ENCODE measurements at places on chromosomes 1 and 21. TPM values are rescaled to one million over a fixed set of nuclear protein-coding genes. Genes with fewer than 3 reads are reported as not detected.

SELP gene
- total RNA-seq, result 0.27 TPM

GSTM4 gene
- 99.9 TPM for total RNA-seq

STIL gene
- total RNA-seq, result 6.1 TPM

DNA sequence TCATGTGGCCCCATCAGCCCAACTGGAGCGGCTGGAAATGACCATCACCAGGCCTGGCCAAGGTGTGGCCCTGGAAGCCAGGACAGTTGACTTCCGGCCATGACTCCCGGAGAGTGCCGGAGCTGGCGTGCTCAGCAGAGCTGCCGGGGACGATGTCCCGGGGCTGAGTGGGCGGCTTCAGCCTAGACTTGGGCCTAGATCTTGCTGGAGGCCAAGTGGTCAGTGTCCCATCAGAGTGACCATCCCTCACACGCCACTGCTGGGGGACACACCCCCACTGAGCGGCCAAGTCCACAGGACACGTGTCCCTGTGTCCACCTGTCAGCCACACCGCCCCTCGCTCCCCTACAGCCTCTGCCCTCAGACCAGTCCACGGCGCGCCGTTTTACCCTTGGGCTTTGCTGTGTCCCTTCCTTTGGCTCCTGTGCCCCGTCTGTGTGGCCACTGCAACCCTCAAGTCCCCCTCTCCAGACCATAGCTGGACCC lies 4.0 kb downstream of the FAAP20 start:
- no peak for DNase-seq

DNA sequence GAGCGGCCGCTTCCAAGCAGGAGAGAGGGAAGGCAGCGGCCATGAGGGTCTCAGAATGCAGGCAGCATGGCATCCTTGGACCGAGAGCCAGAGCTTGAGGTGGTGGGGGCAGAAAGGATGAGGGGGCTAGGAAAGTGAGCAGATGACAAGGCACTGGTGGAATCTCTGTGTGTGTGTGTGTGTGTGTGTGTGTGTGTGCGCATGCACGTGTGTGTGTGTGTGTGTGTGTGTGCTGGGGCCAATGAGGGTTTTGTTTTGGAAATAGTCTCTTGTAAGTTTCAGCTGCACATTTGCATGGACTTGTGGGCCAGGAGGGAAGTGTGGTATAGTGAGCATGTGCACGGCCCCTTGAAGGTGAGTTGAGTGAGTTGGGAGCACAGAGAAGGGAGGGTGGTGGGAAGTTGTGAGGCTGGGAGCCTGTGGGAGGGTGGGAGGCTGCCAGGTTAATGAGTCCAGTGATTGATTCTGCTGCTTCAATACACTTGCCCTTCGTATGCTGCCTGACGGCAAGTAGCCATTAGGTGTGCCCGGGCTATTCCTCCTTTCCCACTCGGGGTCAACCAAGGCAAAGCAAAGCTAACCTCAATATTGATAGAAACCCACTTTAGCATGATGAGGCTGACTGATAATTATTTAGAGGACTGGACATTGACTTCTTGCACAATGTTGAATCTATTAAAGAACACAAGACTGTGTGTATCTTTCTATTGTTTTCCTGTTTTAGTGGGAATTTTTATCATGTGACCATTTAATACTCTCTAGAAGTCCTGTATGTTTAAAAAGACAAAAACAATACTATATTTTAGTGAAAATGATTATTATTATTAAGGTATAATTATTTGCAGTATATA lies 80.3 kb downstream of the PROX1 start:
- no peak for DNase-seq

DNA sequence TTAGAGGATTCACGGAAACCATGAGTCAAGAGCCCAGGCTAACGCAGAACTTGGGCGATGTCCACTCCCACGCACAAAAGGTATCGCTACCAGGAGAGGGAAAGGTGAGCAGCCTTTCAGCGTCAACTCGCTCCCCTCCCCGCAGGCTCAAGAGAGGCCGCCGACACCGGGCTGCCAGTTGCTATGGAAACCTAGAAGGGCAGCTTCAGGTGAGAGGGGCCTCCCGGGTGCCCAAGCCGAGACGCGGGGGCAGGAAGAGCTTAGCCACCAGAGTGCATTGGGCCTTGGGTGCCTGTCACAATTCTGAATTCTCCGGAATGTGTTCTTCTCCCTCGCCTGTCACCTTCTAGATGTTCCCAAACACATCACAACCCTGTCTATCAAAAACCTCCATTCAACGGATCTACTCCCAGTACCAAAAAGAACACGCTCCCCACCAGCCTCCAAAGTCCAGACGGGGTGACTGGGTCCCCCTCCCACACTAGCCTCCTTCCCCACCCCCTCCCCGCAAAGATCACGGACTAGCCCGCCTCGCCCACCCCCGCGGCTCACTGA lies 694 bp downstream of the MEAF6 start:
- peak; percentile 81 for DNase-seq

DNA sequence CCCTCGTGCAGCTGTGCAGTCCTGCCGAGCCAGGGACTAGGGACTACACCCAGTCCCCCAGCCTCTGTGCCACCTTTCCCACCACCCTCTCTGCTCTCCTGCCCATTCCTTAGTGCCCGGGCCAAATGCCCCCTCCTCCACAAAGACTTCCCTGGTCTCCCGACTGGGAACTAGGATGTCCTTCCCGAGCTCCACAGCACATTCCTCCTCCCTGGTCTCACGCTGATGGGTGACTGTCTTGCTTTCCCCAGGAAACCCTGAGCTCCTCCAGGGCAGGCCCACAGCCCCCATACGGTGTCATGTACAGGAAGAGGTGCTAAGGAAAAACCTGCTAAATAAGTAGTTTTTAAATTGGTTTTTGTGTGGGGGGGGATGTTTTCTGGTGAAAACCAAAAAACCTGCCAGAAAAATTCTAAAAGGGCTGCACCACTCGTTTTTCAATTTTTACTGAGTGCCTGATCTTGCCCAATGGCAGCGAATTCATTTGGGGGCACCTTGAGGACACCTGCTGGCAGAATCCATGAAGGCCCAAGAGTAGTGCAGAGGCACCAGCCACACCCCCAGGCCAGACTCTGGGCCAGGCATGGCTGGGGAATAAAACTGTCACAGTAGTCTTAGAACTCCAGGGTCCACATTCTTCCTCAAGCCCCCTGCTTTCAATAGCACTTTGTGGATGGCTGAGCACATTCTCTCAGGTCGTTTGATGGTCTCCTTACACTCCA lies 50.4 kb downstream of the GLIS1 start:
- no peak for DNase-seq
